Activated CD8-positive, alpha-beta memory T cell treated with anti-CD3 and anti-CD28 coated beads, Interleukin-2, amount 50 U/mL, for 4 hours (primary cell): ENCODE measurements at places on chromosomes 3 and 15.

DNA sequence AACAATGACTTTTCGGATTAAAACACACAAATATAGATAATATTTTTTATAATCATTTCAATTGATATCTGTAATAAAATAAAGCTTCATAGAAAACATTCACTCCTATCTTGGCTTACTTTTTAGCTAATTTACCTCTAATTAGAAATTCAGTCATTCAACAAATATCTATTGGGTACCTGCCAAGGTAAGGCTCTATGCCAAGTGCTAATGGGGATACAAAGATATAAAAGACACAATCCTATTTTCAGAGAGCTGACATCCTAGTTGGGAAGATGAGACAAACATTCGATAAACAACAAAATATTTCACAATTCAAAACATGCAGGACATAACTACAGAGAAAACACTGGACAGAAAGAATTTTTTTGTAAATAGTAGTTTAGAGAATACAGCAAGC, 63.3 kb downstream of the ULK4 start:
- DNase-seq, result no peak

DNA sequence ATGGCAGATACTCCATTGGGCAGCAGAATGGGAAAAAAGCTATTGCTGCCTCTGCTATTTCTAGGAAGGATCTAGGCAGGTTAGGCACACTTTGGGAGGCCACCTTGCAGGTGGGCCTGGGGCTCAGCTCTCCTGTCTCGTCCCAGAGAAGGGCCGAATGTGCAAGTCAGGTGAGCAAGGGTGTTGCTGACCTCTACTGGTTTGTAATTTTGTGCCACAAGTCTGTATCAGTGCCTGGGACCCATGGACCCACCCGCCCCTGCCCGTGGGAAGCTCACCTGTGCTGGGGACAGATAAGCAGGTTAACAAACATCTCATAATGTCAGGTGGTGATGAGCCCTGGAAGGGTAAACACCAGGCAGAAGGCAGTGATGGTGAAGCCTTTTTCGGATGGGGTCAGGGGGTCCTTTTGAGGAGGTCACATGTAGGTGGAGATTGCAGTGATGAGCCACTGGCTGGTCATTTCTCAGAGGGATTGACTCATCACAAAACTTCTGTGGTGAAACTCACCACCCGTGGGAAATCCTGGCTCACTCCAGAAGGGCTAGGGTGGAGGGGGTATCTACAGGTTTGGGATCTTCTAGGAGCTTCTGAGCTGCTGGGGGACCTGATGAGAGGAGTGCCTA, 161.3 kb downstream of the KLF13 start:
- DNase-seq, result no peak

GRCh38 chr3:181326637-181327223, 337.2 kb upstream of the DNAJC19 start:
- DNase-seq, result no peak

DNA sequence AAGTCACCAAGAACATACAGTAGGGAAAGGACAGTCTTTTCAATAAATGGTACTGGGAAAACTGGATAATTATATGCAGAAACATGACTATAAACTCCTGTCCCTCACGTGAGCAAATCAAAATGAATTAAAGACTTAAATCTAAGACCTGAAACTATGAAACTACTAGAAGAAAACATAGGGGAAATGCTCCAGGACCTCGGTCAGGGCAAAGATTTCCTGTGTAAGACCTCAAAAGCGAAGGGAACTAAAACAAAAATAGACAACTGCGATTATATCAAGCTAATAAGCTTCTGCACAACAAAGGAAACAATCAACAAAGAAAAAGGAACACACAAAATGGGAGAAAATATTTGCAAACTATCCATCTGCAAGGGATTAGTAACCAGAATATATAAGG, 62.7 kb downstream of the CRYGS start:
- no peak for DNase-seq
